Body of pancreas (tissue), 4 donors: ENCODE measurements at places on chromosomes 11 and 22. TPM values are rescaled to one million over a fixed set of nuclear protein-coding genes. Genes with fewer than 3 reads are reported as not detected.
A peak's percentile ranks its signal among the peaks of the same experiment; 100 is the strongest.

DNA sequence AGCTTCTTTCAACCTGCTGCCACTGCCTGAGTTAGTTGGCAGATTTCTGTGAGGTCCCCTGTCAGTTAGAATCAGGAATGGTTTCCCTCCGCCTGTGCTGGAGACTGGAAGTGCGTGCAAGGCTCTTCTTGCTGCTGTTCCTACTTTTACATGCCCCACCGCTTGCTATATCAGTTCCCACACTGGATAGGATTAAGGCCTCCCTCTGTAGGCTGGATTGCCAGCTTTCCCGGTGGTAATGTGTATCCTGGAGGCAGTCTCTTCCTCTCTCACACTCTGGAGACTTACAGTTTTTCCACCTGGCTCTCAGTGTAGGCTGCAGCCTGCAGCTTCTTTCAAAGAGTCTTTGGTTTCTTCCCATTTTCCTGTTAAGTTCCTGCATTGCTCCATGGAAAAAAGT is 66.5 kb downstream of the ARHGAP42 start:
- no peak for DNase-seq

GRCh38 chr11:61049063-61049377 is 53.3 kb upstream of the CD5 start:
- DNase-seq = no peak

DNA sequence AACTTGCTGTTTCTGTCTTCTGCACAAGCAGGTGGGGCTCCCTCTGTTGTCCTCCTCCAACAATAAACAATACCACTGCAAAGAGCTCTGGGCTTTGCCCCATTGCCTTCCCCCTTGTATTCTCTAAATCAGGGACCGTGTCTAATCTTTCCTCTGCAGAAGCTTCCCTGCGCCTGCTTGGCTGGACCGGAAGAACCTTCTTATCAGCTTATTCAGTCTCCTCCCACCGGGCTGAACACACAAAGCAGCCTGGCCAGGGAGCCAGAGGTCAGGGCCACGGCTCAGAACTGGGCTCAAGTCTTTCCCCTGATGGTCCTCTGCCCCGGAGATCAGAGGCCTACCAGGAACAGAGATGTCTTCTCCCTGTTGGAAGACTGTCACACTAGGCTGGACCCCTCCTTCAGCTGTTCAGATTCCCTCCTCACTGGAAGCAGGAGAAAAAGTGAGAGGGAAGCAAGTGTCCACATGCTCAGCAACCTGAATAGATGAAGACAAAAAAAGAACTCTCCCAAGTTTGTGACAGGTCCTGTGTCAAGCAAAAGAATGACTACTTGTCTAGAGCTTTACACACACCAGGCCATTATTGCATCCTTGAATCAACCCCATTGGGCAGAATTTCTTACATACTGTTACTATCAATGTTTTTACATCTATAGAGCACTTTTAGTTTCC is 63.7 kb downstream of the RAB30 start:
- peak; percentile 68 for DNase-seq

DNA sequence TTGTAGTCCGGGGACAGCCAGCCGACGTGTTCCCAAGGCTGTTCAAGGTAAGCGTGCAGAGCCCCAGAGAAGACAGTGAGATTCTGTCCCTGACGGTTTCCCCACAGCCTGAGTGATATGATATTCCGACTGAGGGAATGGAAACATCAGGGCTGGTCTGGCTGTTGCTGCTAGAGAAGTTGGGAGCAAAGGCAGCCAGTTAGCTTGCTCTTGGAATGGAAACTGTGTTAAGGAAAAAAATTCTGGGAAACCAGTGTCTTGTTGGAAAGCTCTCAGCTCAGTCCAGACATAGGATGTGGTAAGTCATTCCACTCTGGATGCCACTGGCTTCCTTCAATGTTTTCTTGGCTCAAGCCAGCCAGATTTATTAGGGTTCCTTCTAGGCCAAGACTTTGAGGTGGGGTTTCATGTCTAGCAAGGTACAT is 8.8 kb downstream of the CRY2 start:
- DNase-seq = no peak

- DNase-seq = peak; percentile 97
Measured at GRCh38 chr22:36465232-36466021, 16.0 kb downstream of the TXN2 start.

- peak; percentile 48 for DNase-seq
Measured at GRCh38 chr11:129278586-129279319, 86.6 kb upstream of the ARHGAP32 start.

GRCh38 chr11:70494559-70495350 is 96.4 kb downstream of the CTTN start:
- DNase-seq = no peak

DNA sequence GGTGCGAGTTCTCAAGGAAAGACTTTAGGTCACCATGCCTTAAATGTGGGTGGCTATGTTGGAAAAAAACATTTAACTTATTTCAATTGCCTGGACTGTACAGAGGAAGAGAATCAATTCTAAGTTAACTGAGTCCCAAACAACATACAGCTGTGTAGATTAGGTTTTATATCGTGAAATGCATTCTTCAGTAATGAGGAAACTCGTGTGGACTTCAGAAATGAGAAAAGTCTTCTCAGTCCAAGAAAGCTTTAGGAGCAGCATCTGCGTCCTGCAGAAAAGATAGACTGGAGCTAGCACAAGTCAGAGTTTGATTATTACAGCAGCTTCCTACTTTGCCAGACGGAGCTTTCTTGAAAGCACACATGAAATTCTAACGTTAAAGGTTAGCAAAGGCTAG is 673.0 kb downstream of the OPCML start:
- DNase-seq = no peak

DNA sequence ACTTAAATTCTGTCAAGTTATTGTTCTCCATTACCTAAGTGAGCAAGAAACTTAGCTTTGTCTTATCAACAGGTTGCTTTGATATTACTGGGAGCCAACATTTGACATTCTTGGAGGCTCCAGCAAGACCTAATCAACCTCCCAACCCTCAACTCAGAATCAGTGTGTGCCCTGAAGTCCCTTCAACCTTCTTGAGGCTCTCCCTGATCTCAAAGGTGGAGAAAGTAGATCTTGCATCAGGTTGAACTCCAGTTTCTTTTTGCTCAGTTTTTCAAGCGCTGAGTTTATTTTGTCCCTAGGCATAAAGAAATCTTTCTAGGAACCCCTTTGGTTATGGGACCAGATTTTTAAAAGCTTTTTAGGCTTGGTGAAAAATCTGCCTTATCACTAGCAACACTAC is 1.4 kb downstream of the FAM111A start:
- DNase-seq = no peak

DNA sequence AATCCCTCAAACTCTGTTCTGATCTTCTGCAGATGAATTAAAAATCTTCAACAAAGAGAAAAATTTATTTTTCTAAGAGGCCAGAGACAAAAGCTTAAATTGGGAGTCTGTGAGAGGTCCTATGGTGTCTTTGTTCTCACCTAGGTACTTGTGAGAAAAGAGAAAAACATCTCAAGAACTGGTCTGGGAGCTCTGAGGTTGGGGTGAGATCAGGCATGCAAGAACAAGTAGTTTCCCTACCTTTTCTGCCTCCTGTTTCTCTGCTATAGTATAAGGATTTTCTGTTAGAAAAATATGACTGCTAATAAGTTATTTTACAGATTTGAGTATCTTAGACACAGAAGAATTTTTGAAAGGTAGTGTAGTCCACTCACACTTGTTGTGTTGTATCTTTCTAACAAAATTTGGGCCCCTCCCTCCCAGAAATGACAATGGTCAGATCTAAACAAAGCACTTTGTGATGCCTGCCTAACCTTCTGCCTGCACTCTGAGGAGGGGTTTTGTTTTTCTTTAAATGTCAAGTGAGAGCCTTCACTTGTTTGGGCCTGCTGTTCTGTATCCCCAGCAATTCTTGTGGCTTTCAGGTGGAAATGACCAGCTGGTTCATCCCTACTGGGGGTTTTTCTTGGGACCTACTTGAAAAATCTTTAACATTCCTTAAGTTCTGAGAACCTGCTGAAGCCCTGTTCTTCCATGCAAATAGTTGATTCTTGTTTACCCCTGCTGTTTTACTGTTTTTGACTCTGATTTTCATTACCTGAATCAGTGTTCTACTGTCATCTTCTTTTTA is 13.6 kb upstream of the OR51S1 start:
- no peak for DNase-seq

ANKRD49 gene
- total RNA-seq = 13.5 TPM

LSP1 gene
- total RNA-seq = 11.5 TPM

OR10A2 gene
- total RNA-seq = not detected

EIF3D gene
- 177 TPM for total RNA-seq

MED19 gene
- 15.5 TPM for total RNA-seq

CADM1 gene
- 12.5 TPM for total RNA-seq
